ENCODE measurements at places on chromosomes 13 and 19.

DNA sequence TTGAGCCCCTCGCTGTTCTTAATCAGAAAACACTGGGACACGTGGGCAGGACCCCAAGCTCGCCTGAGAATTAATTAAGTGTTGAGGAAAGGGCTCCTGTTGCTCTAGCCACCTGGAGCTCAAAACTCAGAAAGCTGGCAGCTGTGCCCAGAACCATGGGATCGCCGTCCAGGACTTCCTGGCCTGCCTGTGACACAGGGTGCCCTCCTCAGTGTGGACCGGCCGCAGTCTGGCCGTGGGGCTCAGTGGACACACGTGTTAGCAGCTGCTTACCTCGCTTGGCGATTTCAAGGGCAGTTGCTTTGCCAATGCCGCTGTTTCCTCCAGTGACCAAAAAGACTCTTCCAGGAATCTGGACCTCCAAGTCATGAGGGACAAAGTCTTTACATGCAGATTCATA, 4.7 kb downstream of the DHRS12 start:
- no peak for DNase-seq

- peak; percentile 92 for DNase-seq
Observed at GRCh38 chr19:1252221-1252820, 3.9 kb downstream of the MIDN start.

GRCh38 chr19:12913011-12913561, 6.0 kb downstream of the SYCE2 start:
- DNase-seq = no peak

- no peak for DNase-seq
Observed at GRCh38 chr13:32314271-32315237, 609 bp downstream of the ZAR1L start.

Measured in AG09319 (cell line).